ENCODE measurements at places on chromosomes 1 and 21.

GRCh38 chr1:52288286-52288685 lies 77.7 kb downstream of the CC2D1B start:
- no peak for DNase-seq

DNA sequence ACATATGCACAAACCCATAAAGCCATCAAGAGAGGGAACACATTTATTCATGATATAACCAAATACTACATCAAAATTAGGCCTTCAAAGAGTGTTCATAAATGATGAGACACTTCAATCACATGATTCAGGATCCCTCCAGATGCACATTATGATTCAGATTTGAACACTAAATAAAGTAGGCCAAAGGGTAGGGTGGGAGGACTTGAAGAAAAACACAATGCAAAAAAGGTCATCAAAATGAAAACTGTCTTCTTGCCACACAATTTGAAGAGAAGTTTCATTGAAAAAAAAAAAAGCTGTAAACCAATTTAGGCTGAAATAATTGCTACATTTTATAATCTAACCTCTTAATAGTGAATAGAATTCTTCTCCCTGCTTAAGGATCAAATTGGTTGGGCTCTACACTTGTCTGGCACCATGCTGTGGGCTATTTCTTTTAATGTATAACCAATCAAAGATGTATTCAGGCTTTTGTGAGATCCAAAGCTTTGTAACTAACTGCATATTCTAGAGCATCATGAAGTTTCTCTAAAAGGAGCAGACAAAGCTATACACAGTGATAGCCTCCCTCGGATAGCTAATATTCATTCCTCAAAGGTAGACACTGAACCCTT lies 58.1 kb downstream of the ZSWIM5 start:
- DNase-seq = no peak

- no peak for DNase-seq
These were observed 400.0 kb upstream of the PKN2 start for GRCh38 chr1:88284066-88284465.

GRCh38 chr21:35147439-35147838 lies 98.3 kb upstream of the RUNX1 start:
- DNase-seq = no peak

GRCh38 chr1:213621077-213621476 lies 366.7 kb upstream of the PROX1 start:
- DNase-seq = no peak

- peak; percentile 25 for DNase-seq
These were observed 15.8 kb downstream of the THBS3 start for GRCh38 chr1:155191904-155192303.

DNA sequence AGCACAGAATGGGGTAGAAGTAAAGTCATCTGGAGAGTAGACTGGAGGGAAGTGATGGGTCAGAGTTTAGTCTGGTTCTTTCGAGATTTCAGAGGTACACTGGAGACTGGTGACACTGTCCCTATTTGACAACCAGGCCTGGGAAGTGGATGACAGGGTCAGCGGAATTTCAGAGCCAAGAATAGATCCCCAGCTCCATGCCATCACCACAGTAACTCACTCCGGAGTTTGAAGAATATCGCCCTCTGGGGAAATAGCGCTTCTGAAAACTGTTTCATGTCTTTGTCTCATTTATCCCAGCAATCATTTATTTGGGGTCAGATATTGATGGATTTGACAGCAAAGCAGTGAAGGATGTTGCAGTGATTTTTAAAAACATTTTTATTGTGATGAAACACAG lies 7.6 kb upstream of the NFASC start:
- no peak for DNase-seq

DNA sequence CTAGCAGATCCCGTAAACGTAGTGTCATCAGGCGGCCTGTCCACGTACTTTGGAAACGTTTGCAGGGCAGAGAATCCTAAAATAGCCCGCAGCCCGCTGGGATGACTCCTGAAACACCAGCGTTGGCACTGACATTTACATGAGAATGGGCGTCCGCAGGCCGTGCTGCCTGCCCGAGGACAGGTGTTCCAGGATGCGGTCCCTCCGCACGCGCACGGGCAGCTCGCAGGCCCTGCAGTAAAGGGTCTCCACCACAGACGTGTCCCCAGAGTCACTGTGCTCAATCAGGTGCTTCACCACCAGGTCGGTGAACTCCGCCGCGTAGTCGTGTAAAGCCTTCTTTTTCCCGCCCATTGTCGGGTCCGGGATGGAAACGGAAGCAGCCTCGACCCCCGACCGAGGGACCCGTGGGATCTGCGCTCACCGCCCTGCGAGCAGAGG lies 5.8 kb upstream of the CCDC27 start:
- no peak for DNase-seq

DNA sequence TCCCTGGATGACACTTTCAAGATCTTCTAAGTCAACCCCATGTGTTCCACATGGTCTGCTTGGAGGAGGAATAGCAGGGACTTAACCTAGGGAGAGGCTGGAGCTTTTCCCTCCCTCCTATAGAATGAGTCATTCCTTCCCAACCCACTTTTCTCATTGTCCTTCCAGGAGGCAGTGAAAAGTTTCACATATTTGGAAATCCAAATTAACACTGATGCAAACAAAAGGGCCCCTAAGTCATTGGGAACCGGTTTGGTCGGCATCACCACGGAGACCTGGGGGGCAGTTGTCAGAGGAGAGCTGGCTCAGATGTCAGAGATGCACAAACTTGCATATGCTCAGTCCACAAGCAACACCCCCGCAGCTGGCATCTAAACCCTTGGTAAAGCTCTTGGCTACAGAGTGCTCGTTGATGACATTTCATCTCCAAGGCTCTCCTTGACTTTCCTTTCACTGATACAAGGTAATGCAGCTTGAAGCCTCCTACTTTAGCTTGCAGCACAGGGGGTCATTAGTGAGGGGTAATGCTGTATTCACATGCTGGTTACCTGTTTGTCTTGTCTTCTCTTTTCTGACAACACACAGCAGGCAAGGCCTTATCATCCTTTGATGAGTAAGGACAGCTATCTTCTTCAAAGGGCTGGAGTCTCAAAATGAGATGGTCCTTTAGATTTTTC lies 12.3 kb upstream of the LRRC8D start:
- DNase-seq = no peak

DNA sequence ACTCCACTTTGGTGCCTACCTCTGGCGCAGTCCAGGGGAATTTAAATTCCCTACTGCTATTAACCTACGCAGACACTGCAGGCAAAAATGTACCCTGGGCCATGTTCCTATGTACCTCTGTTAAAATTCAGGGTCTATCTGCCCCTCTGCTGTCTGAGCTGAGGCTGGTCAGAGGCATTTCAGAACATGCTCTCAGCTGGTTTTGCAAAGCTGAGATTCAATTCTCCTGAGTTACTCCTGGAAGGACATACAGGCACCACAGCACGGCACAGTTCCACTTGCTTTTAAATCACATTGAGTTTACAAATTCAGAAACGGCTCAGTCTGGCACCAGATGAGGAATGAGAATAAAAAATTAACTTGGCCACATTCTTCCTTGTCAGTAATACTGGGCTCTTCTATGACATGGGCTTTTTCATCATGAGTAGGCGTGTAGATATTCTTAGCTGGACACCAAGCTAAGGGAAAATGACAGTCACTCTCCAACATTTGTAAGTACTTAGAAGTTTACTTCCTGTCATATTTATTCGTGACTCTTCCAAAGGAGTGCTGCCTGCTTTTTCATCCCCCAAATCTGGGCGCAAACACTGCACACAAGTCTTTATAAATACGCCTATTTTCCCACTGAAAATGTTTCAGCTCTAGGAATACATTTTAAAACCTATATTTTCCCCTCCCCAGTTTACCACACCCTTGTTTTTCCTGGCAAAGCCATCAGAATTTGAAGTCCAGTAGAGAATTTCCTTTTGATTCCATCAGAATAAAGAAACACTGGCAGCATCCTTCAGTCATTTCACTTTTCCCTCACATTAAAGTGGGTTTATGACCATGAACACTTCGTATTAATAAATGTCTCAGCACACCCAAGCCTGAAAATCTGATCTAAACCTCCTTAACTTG lies 1.9 kb downstream of the C1orf198 start:
- DNase-seq = no peak

GRCh38 chr1:63575340-63575826 lies 17.8 kb upstream of the PGM1 start:
- DNase-seq = no peak

GRCh38 chr1:165616054-165616612 lies 14.9 kb upstream of the MGST3 start:
- DNase-seq = no peak

GRCh38 chr1:204746838-204747442 lies 61.4 kb upstream of the LRRN2 start:
- peak; percentile 68 for DNase-seq

DNA sequence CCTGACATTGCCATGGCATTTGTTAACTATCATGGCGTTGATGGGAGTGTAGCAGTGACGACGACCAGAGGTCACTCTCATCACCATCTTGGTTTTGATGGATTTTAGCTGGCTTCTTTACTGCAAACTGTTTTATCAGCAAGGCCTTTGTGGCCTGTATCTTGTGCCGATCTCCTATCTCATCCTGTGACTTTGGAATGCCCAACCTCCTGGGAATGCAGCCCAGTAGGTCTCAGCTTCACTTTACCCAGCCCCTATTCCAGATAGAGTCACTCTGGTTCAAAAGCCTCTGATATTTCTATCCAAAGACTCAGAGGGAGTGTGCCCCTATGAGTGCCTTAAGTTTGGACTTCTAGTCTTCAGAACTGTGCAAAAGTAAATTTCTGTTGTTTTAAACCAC lies 130.1 kb downstream of the ADAMTS1 start:
- DNase-seq = no peak

DNA sequence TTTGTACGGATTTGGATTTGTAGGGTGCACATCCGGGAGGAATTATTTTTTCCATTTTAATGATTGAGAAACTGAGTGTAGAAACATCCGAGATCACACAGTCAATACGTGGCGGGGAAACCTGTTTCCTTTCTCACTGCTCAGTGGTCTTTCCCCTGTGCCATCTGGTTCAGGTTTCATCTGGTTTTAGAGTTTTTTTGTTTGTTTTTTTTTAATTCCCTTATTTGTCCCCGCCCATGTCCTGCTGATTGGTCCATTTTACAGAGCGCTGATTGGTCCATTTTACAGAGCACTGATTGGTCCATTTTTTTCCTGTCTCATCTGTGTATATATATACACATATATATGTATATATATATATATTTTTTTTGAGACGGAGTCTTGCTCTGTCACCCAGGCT lies 6.0 kb downstream of the TRPM2 start:
- DNase-seq = no peak

DNA sequence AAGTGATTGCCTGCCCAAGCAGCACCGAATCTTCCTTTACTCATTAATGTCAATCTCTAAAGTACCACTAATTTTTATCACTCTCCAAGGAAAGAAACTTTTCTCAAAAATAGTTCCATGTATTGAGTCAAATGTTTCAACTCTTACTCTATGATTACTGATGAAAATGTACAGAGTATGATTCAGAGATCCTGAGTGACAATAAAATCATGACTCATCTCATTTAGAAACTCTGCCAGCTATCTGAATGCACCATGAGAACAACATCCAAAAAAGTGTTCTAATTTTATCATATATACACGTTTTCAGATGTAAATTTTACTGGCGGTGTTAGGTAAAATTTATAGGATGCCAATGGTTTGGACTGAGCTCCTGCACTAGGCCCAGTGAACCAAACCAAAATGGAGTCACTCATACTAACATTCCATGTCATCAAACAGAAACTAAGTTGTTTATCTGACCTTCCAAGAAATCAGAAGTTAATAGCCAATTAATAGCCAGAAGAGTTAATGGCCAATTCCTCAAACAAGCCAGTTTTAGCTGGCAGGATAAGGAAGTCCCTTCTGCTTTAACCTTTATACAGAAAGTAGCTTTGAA lies 22.6 kb downstream of the PLPPR5 start:
- DNase-seq = no peak
